Posterior cingulate gyrus (tissue), 11 donors: ENCODE measurements at places on chromosomes 2 and 18.

- no peak for DNase-seq
Measured at GRCh38 chr2:176826356-176826755, 386.2 kb upstream of the HNRNPA3 start.

DNA sequence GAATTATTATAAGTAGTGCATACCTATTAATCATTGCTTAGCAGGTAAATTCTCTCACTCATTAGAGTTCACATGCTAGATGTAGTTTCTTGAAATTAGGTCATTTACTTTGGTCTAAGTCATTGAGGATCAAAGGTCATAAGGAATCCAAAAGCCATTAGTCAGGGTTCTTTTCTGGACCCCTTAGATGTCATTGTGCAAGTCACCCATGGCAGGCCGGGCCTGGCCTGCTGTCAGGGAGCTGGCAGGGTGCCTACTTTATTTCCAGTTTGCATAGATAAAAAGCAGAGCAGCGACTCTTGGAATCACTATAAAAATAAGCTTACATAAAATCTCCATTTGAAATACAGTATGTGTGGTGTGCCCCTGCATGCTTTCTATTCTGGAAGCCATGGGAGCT lies 91.3 kb downstream of the MEIS1 start:
- DNase-seq, result no peak

DNA sequence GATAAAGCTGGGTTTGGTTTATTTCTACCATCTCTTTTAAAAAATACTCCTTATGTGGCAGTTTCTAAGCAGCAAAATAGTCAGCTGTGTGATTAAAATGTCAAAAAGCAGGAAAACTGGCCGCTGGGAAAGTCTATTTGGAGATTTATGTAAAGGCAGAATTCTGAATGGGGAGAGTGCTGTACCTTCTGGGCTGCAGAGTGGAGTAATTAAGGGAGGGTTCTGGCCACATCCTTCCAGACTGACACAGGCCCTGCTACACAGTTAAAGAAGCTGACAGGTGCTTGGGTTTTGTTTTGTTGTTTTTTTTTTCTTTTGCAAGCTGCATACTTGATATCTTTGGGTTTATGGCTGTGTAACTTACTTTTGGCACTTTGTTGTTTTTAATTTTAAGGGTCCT lies 157.2 kb downstream of the WDSUB1 start:
- no peak for DNase-seq

DNA sequence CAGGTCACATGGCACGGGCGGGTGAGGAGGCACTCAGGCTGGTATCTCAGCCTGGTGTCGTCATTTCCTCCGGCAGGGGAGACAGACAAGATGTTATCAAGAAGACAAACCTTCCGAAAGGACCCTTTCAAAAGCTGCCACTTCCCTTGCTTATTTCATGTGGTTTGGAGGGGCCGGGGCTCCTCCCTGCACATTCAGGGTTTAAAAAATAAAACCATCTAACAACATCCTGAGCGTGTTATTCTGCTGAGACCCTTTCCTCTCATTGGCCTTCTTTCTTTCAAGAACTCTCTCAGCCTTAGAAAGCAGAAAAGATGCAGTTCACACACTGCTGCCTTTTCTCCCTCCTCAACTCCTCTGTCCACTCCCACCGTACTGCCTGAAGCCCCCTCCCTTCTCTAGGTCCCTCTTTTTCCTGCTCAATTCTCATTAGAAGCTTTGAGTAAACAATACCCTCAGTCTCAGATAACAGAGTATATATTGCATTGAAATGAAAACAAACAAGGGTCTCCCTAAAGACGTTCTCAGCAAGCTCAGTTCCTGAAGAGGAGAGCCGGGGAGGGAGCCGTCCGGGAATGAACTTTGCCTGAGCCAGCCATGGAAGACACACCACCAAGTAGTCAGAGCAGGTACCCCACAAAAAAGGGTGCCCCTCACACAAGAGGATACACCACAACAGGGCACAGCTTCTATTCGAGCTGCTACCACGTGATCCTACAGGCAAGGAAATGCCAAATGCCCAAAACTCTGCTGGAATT lies 9.7 kb downstream of the SMAD7 start:
- no peak for DNase-seq

DNA sequence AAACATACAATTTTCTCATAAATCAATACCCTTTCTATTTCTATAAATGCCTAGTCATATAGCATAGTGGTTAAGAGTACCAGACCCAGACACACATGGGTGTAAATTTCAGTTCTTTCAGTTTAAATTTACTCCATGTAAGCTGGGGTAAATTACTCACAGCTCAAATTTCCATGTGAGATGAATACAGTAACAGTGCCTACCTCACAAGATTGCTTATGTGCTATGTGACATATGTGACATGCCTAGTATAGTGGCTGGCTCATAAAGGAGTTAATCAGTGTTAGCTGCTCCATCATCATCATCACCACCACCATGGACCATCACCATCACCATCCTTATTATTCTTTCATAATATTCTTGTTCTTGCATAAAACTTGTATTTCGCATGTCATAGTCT lies 61.6 kb upstream of the CD302 start:
- no peak for DNase-seq

DNA sequence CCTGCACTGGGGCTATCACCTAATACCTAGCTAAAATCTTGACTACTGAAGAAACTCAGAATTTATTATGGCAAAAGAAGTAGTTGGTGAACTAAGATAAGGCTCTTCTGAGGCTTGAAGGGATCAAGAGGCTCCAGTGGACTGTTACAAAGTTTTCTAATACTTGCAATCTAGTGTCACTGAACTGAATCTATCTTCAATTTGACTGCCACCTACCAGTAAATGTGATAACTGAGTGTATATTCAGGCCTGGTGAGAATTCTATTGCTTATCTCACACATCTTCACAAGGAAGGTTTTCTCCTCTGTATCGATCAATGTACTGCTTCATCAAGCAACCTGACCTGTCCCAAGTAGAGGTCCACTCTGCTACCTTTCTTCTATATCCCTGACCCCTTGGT lies 40.8 kb downstream of the DARS1 start:
- no peak for DNase-seq
